ENCODE measurements at places on chromosomes 4 and X.
A peak's percentile ranks its signal among the peaks of the same experiment; 100 is the strongest.

GRCh38 chrX:65582450-65583082, 48.0 kb upstream of the LAS1L start:
- peaks cover 15% of the 10 kb centered on the region for H3K4me1 ChIP-seq
- no peak for DNase-seq
- peak overlapping the region; percentile 67 for H3K27ac ChIP-seq
- H3K4me3 ChIP-seq = no peak overlapping the region
- H3K27me3 ChIP-seq = peaks cover 2% of the 10 kb centered on the region

DNA sequence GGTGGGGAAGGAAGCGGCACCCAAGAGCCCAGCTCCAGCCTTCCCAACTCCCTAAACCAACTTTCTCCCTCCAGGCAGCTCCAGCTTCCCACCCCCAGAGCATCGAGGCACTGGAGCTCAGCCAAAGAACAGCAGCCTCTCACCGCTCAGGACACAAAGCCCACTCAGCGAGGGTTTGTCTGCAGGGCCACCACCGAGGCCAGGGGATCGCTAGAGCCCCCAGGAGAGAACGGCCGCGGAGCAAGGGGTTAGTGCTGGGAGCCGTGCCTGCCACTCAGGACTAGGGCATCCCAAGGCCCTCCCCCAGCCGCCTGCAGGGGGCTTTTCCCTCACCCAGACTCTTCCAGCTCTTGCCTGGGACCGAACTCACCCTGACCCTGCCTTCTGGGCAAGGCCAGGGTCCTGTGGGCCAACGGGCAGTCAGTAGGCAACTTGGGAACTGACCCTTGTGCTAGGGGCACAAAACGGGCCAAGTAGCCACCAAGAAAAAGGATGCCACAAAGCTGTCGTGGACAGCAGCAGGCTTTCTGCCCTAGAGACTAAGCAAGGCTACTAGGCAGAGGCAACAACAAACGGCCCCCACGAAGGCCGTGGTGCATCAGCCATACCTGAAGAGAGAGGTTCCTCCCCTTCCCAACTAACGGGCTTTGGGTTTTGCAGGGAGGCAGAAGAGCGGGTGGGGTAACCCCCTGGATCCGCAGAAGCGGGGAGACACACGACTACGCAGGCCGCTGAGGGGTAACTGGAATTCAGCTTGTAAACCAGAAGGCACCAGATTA, 2.3 kb downstream of the HCFC1 start:
- H3K36me3 ChIP-seq = no peaks in the 10 kb centered on the region
- no peak for DNase-seq
- H3K27me3 ChIP-seq = no peaks in the 10 kb centered on the region
- H3K4me1 ChIP-seq = peaks cover 52% of the 10 kb centered on the region

GRCh38 chr4:157896726-157897125, 276.1 kb downstream of the GASK1B start:
- H3K36me3 ChIP-seq = no peaks in the 10 kb centered on the region
- no peak overlapping the region for H3K4me3 ChIP-seq
- H3K4me1 ChIP-seq = peaks cover 19% of the 10 kb centered on the region
- no peaks in the 10 kb centered on the region for H3K27me3 ChIP-seq
- no peak overlapping the region for H3K27ac ChIP-seq
- DNase-seq = no peak

GRCh38 chr4:66923081-66923865, 622.0 kb downstream of the CENPC start:
- peaks cover 2% of the 10 kb centered on the region for H3K27me3 ChIP-seq
- peaks cover 6% of the 10 kb centered on the region for H3K4me1 ChIP-seq
- no peak overlapping the region for H3K27ac ChIP-seq
- H3K36me3 ChIP-seq = no peaks in the 10 kb centered on the region
- no peak overlapping the region for H3K4me3 ChIP-seq

DNA sequence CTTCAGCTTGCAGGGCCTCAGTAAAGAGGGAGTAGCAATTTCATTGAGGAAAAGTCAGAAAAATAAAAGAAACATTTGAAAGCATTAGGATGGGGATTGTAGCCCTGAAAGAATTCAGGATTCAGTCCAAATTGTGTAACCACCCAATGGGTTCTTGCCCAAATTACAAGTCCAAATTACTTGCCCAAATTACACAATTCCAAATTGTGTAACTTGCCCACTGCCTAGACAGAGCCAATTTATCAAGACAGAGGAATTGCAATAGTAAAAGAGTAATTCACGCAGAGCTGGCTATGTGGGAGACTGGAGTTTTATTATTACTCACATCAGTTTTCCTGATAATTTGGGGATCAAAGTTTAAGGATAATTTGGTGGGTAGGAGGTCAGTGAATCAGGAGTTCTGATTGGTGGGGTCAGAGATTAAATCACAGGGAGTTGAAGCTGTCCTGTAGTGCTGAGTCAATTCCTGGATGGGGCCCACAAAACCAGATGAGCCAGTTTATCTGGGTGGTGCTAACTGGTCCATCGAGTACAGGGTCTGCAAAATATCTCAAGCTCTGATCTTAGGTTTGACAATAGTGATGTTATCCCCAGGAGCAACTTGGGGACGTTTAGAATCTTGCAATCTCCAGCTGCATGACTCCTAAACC, 18.1 kb upstream of the PAGE5 start:
- no peak overlapping the region for H3K4me3 ChIP-seq
- no peaks in the 10 kb centered on the region for H3K4me1 ChIP-seq
- DNase-seq = no peak

DNA sequence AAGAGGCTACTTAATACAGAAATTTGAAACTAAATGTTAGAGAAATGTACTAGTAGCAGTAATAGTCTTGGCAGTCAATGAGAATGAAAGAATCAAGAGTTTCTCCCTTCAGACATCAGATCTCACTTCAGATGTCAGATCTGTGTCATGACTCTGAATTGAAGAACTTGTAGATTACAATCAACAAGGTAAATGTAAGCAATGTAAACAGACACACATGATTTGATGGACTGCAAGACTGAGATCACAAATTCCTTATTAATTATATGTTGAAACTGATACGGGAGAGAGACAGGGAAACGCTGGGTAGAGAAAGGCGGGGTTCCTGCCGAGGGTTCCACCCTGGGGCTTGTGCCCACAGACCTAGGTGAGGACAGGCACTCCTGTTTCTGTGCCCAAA, 65.5 kb upstream of the HHIP start:
- H3K4me1 ChIP-seq = peaks cover 13% of the 10 kb centered on the region
- no peak for DNase-seq
- H3K27ac ChIP-seq = no peak overlapping the region
- no peaks in the 10 kb centered on the region for H3K27me3 ChIP-seq
- no peak overlapping the region for H3K4me3 ChIP-seq

- H3K4me1 ChIP-seq = peaks cover 37% of the 10 kb centered on the region
- H3K27ac ChIP-seq = peak overlapping the region; percentile 88
- H3K4me3 ChIP-seq = no peak overlapping the region
- H3K27me3 ChIP-seq = no peaks in the 10 kb centered on the region
Observed at GRCh38 chrX:72114807-72115206, 16.9 kb downstream of the RTL5 start.

DNA sequence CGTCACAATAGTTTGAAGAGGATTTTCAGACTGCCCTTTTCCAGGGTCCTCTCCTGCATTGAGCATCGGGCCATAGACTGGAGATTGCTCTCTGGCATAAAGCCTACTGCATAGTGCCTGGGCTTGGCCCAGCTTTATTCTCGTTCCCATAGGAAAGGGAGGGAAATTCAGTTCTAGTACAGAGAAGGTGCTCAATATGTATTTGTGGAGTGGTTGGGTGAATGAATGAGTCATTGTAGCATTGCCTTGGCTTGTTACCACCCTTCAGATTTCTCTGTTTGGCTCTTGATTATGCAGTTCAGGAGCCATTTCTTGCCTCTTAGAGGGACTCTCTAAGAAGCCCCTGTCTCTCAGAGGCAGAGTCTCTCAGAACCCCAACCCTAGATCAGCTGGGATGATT, 2.6 kb downstream of the TMEM35A start:
- peaks cover 12% of the 10 kb centered on the region for H3K4me1 ChIP-seq
- no peak for DNase-seq
- H3K36me3 ChIP-seq = no peaks in the 10 kb centered on the region

DNA sequence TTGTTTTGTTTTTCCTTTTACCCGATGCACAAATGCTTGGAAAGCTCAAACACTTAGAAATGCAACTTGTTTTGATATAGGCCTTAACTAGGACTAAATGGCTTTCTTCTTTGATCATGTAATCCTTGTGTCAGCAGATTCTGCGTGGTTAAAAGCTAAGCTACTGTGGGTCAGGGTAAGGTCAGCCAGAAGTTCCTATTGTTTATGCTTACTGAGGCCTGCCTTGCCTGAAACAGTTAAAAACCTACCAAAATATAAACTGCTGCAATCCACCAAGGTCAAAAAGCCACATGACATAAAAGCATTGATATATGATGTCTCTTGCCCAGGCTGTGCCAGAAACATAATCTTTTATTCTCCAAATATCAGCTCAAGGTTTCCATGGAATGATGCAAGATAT, 223.4 kb downstream of the FAM47B start:
- H3K4me1 ChIP-seq = peaks cover 19% of the 10 kb centered on the region
- no peak overlapping the region for H3K4me3 ChIP-seq
- peak overlapping the region; percentile 71 for H3K27ac ChIP-seq
- H3K36me3 ChIP-seq = peaks cover 3% of the 10 kb centered on the region
- no peak for DNase-seq
- no peaks in the 10 kb centered on the region for H3K27me3 ChIP-seq

DNA sequence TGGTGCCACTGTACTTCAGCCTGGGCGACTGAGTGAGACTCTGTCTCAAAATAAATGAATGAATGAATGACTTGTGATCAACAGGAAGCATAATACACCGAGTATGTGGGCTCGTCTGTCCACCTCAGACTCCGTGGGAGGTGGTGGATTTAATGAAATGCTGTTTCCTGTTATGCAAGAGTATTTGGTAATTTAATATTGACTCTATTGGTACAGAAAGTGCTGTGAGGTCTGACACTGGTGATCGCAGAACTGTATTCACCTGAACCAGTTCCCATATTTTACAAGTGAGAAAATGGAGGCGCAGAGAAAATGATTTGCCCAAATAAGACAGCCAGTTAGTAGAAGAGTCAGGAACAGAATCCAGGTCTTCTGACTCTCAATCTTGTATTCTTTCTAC, 423.3 kb downstream of the RAPGEF2 start:
- peaks cover 2% of the 10 kb centered on the region for H3K36me3 ChIP-seq
- no peak overlapping the region for H3K4me3 ChIP-seq
- no peak for DNase-seq
- H3K27ac ChIP-seq = no peak overlapping the region
- no peaks in the 10 kb centered on the region for H3K4me1 ChIP-seq

GRCh38 chrX:139691493-139691842, 16.5 kb downstream of the MCF2 start:
- no peak for DNase-seq
- H3K36me3 ChIP-seq = no peaks in the 10 kb centered on the region
- peaks cover 3% of the 10 kb centered on the region for H3K4me1 ChIP-seq
- peak overlapping the region; percentile 66 for H3K4me3 ChIP-seq
- no peak overlapping the region for H3K27ac ChIP-seq
